ENCODE measurements at places on chromosomes 16 and 17.
A peak's percentile ranks its signal among the peaks of the same experiment; 100 is the strongest.

GRCh38 chr16:59913666-59914065, 1179.5 kb upstream of the GOT2 start:
- no peak for DNase-seq

GRCh38 chr16:86578061-86578599, at the start of gene FOXL1:
FOXL1 (plus strand) TSS chr16:86578549; CDS start chr16:86578724, 175 bp downstream.
- DNase-seq: no peak

DNA sequence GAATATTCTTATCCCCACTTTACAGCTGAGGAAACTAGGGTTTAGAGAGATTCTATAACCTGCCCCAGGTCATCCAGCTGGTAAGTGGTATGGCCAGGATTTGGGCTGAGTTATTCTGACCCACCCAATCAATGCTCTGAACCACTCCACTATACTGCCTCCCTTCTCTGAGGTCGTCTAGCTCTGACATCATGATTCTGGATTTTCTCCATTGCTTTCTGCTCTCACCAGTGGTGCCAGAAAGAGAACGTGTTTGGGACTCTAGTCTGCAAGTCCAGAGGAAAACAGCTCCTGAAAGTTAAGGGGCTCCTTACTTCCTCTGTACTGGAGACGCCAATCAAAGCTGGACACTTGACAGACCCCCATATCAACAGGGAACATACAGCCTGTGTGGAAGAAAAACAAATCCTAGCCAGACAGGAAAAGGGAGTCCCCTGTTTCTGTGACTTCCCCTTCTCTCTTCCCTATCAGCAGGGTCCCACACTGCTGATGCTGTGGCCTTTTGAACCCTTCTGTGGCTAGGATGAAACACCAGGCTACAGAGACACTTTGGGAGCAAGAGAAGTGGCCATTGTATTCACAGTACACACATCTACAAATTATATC, 6.0 kb upstream of the EZH1 start:
- DNase-seq: no peak

DNA sequence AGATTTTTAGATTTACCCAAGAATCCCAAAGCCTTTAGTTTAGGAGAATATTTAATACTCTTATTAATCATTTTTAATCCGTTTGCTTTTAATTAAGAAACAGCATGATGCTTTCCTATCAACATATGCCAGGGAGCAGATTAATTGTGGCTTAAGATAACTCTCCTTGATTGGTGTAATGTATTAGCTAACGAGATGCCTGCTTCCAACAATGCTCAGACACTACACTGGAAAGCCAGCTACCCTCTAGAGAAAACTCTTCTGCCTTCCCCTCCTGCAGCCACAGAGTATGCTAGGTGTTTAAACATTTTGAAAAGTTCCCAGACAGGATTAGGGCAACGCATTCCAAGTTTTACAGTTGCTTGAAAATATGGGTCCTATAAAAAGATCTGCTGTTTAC, 142.2 kb downstream of the AATF start:
- no peak for DNase-seq

GRCh38 chr17:34378664-34379101, 15.7 kb upstream of the CCL1 start:
- no peak for DNase-seq

DNA sequence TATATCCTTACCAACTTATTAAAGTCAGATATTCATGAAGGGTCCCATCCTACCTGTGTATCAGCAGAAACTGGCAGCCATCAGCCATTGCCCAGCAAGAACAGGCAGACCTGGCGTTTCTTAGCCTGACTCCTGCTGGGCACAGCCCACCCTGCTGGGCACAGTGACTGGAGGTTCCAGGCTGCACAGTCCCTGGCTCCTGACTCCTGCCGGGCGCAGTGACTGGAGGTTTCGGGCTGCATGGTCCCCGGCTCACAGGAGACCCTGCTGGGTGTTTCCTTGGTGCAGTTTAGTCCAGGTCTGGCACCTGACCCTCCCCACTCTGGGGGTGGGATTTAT, 6.7 kb downstream of the TIMM22 start:
- DNase-seq: no peak

- peak; percentile 67 for DNase-seq
These were observed 26.3 kb downstream of the ARHGAP23 start for GRCh38 chr17:38454532-38454931.

DNA sequence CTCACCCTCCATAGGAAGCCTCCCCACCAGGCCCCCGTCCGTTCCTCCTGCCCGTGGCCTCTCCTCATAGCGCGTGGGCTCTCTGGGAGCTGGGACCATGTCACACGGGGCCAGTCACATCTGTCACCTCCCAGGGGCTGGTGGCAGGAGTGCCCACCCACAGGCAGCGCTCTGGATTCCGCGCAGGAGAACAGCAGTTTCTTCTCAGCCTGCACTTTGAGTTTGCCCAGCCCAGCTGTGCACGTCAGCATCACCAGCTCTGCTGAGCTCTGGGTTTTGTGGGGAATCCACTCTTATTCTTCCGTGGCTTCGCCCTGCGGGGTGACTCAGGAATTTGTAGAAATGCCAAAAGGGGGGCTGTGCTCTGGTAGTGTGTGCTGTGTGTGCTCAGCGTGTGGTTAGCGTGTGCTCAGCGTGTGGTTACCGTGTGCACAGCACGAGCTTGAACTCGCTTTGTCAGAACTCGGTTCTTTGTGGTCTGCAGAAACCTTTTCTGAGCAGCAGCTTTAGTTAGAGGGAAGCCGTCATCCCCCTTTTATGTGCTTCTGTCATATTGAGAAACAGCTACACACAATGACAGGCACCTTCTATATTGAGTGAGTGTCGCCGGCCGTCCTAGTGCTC, 3.2 kb downstream of the ACSF3 start:
- DNase-seq: no peak

Data from C1 segment of cervical spinal cord (tissue), 14 donors.